ENCODE measurements at places on chromosomes 1 and 21.

DNA sequence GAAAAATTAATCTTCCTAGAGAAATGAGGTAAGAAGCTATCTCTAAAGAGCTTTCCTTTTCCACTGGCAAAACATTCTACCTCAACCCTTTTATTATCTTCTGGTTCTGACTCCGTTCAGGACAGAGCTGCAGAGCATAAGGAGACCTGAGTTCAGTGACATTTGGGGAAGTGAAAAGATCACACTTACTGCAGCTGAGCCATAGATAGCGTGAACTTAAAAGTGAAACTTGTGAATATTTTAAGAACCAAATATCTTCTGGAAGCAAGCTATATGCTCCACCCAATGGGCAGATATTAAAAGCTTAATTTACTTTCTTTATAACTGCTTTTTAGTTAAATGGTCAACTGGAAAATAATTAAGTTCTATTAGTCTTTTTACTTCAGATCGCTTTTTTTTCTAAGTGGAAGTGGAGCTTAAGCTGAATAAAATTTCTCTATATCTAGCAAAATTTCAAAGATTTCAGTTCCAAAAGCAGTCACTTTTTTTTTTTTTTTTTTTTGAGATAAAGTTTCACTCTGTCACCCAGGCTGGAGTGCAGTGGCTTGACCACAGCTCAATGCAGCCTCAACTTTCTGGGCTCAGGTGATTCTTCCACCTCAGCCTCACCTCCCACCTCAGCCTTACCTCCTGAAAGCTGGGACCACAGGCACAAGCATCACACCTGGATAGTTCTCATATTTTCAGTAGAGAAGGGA, 11.9 kb downstream of the PTPN22 start:
- no peak for DNase-seq

DNA sequence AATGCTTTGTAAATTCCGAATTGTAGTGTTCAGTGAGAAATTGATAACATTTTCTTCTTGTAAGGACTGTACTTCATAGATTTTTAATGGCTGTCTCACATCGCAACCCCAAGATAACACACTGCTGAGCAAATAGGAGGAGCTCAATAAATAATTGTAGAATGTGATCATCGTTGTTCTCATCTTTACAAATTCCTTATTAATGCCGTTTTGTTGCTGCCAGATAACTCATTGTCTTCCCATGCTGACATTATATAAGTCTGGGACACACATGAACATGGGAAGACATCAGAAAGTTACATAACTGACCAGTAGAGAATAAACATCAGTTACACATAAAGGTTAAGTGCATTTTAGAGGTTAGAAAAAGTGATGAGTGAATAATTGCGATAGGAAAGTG, 46.4 kb upstream of the TSPAN2 start:
- no peak for DNase-seq

GRCh38 chr1:68745451-68745850, 248.6 kb upstream of the DEPDC1 start:
- DNase-seq: no peak

- peak; percentile 21 for DNase-seq
Measured at GRCh38 chr1:230797942-230798365, 50.8 kb downstream of the CAPN9 start.

DNA sequence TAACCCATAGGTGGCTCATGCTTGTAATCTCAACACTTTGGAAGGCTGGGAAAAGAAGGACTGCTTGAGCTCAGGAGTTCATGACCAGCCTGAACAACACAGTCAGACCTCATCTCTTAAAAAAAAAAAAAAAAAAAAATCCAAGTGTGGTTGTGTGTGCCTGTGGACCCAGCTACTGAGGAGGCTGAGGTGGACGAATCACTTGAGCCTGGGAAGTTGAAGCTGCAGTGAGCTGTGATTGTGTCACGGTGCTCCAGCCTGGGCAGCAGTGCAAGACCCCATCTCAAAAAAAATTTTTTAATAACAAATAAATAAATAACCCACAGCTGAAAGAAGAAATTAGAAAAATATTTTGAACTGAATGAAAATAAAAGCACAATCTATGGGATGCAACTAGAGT, 13.8 kb downstream of the INTS7 start:
- DNase-seq: no peak

DNA sequence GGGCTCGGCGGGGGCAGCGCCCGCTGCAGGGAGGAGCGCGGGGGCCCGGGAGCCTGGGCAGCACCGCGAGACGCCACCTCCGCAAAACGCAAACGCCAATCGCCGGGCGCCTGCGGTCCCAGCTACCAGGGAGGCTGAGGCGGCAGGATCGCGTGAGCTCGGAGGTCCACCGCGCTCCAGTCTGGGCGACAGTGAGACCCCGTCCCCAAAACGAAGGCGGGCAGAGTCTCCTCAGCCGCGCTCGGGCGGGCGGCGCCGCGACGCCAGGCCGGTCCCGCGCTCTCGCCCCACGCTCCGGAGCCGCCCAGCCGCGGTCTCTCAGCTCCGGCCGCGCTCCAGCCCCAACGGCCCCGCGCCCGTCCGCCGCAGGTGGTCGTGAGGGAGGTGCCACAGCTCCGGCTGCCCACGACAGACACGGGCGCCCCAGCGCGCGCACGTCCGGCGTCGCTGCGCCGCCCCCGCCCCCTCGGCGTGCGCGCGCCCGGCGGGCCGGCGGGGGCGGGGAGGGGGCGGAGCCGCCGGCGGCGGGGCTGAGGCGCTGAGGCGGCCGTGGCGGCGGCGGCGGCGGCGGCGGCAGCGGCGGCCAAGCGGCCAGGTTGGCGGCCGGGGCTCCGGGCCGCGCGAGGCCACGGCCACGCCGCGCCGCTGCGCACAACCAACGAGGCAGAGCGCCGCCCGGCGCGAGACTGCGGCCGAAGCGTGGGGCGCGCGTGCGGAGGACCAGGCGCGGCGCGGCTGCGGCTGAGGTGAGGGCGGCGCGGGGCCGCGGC, at the start of gene ADARB1:
Gene ADARB1, plus strand, starts transcription at position 533 of the 770 bp plus-strand sequence. CDS start 97,077 bp downstream, outside the sequence.
- DNase-seq: peak; percentile 63

GRCh38 chr1:92739669-92740524, 45.0 kb downstream of the EVI5 start:
- DNase-seq: no peak

DNA sequence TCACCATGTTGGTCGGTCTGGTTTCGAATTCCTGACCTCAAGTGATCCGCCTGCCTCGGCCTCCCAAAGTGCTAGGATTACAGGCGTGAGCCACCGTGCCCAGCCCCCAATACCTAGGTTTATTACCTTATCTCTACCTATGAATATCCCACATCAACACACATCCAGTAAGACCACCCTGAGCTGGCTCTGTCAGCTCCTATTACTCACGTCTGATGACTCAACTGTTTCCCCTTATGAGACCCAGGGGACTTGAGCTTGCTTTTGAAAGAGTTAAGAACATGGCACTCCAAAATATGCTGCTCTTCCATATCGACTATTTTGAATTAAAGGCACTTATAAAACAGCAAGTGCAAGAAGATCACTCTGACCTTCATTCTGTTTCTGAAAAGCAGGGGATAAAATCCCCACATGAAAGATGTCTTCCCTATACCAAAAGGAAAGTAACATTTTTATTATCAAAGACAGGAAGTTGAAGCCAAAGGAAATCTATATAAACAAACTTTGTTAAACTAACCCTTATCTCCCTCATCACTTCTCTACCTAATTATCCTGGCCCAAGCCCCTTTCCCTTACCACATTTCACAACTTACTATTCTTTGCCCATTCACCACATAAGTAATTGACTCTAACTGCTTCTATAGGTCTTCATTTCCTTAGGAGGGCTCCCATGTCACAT, 41.3 kb upstream of the OSBPL9 start:
- DNase-seq: no peak

GRCh38 chr1:86852782-86853408, 61.0 kb downstream of the SELENOF start:
- DNase-seq: no peak

- DNase-seq: no peak
Measured at GRCh38 chr1:36766481-36766880, 267.8 kb downstream of the GRIK3 start.

DNA sequence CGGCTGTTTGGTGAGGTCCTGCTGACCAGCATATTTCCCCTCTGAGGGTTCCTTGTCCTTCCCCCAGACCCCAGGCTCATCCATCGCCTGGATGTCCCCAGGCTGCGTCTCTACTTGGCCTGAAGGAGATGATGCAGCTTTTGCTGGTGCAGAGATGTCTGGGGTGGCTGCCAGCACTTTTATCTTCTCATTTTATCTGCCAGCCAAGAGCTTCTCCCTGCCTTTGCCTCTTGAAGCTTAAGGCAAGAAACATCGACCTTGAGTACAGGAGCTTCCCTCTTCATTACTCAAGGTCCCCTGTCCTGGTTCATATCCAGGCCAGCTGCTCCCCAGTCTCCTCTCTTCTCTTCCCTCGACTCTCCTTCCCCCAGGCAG, 9.2 kb upstream of the H6PD start:
- DNase-seq: no peak

- DNase-seq: no peak
Measured at GRCh38 chr1:119713039-119713748, 1.5 kb downstream of the PHGDH start.

GRCh38 chr1:201023920-201024624, 558 bp upstream of the KIF21B start:
- DNase-seq: no peak

GRCh38 chr1:232538224-232538942, 91.5 kb downstream of the SIPA1L2 start:
- no peak for DNase-seq

GRCh38 chr1:206658264-206658980, 23.1 kb downstream of the DYRK3 start:
- peak; percentile 24 for DNase-seq

GRCh38 chr1:5611851-5612250, 380.4 kb downstream of the NPHP4 start:
- DNase-seq: no peak

Data from CD8-positive, alpha-beta T cell (primary cell).